ENCODE measurements at places on chromosomes 7 and 10.

GRCh38 chr10:68202960-68203353 lies 29.0 kb downstream of the ATOH7 start:
- no peaks in the 10 kb centered on the region for H3K27me3 ChIP-seq
- no peaks in the 10 kb centered on the region for H3K4me1 ChIP-seq
- H3K27ac ChIP-seq = no peak overlapping the region
- H3K4me3 ChIP-seq = no peak overlapping the region
- DNase-seq = no peak
- H3K36me3 ChIP-seq = no peaks in the 10 kb centered on the region

- no peaks in the 10 kb centered on the region for H3K4me1 ChIP-seq
- H3K4me3 ChIP-seq = no peak overlapping the region
- no peaks in the 10 kb centered on the region for H3K36me3 ChIP-seq
- no peaks in the 10 kb centered on the region for H3K27me3 ChIP-seq
These were observed 30.0 kb upstream of the TES start for GRCh38 chr7:116180302-116180701.

DNA sequence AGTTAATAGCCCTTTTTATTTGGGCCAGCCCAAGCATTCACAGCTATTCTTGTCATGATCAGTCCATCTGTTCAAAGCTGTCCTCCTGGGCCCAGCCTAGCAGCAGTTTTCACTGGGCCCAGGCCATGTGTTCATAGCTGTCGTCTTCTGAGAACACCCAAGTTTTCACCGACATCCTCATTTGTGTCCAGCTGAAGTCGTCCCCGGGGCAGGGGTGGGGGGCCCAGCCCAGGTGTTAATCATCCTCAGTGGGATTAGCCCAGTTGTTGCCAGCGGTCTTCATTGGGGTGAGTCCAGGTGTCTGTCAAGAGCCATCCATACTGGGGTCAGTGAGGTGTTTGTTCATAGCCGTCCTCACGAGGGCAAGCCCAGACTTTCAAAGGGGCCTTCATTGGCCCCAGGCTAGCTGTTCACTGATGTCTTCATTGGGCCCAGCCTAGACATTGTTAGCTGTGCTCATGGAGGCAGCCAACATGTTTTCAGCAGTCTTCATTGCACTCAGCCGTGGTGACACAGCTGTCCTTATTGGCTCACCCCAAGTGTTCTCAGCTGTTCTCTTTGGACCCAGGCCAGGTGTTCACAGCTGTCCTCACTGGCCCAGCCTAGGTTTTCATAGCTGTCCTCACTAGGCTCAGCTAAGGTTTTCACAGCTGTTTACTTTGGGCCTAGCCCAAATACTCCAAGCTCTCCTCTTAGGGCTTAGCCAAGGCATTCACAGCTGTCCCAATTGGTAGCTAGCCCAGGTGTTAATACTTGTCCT lies 10.0 kb downstream of the FRG2B start:
- H3K27ac ChIP-seq = no peak overlapping the region
- no peak overlapping the region for H3K4me3 ChIP-seq
- no peak for DNase-seq
- H3K36me3 ChIP-seq = no peaks in the 10 kb centered on the region
- no peaks in the 10 kb centered on the region for H3K27me3 ChIP-seq

GRCh38 chr10:109866168-109866994 lies 56.9 kb downstream of the XPNPEP1 start:
- no peaks in the 10 kb centered on the region for H3K4me1 ChIP-seq
- H3K36me3 ChIP-seq = 0 out of 2 replicates have a peak, but pooled peaks cover 6% of the 10 kb centered on the region
- no peak overlapping the region for H3K27ac ChIP-seq
- no peak for DNase-seq

DNA sequence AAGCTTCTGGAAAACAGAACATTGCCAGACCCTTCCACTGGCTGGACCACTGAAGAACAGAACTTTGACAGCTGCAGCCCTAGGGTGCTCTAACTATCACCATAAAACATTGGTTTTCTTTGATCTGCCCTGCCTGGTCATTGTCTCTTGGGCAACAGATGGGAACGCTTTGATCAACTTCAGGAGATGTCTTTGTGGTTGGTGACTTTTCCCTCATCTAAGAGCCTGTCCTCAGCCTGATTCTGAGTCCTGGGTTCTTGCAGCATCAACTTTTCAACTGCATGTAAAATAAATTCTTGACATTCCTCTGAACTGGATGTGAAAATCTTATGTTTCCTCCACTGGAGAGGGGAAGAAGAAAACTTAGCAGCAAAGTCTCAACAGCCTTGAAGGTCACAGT lies 53.1 kb upstream of the ZNRF2 start:
- H3K36me3 ChIP-seq = no peaks in the 10 kb centered on the region
- no peaks in the 10 kb centered on the region for H3K27me3 ChIP-seq
- no peak for DNase-seq
- no peak overlapping the region for H3K4me3 ChIP-seq
- H3K4me1 ChIP-seq = no peaks in the 10 kb centered on the region

DNA sequence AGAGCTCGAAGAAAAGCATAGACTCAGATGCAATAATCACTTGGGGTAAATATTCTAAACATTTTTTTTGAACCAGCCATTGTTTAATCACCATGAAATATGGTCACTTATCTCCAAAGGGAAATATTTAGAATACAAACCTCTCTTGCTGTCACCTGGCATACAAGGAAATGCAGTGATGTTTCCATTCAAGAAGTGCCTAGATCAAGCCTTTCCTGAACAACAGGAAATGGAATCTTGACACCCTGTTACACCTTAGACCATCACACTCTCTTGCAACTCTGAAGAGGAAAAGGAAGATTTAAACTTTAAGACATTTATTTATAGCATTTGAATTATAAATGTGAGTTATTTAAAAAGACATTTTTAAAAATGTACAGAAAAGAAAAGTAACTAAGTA lies 263.0 kb upstream of the BMPER start:
- no peaks in the 10 kb centered on the region for H3K27me3 ChIP-seq
- DNase-seq = no peak
- H3K27ac ChIP-seq = no peak overlapping the region
- H3K4me1 ChIP-seq = no peaks in the 10 kb centered on the region

DNA sequence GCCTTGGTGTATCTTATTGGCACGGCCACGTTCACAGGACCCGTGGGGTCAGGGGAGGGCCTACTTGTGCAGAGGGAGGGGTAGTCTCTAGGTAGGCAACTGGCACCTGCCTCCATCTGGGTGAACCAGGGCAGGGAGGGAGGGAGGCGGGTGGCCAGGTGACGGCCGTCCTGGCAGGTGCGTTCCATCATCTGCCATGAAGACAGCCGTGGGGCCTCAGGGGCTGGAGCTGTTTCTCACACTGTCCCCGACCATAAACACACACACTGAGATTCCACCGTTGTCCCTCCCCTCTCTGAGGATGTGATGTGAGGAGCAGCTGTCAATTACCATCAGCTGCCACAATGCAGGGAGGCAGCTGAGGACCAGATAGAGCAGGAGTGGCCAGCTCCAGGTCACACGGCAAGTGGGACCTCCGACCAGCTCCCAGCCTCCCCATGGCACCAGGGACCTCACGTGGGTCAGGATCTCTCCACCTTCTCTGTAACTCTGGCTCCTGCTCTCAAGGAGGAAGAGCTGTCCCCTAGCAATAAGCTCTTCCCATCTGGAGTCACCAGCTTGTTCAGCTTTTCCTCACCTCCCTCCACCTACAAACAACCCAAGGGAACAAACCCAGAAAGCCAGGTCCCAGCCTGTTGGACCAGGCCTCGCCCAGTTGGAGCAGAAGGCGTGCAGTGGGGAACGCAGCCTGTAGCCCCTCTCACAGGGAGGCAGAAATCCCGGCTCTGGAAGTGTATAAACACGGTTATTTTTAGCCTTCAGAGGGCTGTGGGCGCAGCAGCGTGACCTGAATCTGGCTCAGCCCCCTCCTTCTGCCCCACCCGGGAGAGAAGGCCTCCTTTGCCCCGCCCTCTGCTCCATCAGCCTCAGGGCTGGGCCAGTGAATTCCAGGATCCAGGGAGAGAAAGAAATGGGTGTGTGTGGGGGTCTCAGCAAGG lies 33.1 kb downstream of the ZMIZ1 start:
- H3K4me3 ChIP-seq = no peak overlapping the region
- H3K27ac ChIP-seq = no peak overlapping the region
- H3K27me3 ChIP-seq = no peaks in the 10 kb centered on the region
- peaks cover 10% of the 10 kb centered on the region for H3K4me1 ChIP-seq

DNA sequence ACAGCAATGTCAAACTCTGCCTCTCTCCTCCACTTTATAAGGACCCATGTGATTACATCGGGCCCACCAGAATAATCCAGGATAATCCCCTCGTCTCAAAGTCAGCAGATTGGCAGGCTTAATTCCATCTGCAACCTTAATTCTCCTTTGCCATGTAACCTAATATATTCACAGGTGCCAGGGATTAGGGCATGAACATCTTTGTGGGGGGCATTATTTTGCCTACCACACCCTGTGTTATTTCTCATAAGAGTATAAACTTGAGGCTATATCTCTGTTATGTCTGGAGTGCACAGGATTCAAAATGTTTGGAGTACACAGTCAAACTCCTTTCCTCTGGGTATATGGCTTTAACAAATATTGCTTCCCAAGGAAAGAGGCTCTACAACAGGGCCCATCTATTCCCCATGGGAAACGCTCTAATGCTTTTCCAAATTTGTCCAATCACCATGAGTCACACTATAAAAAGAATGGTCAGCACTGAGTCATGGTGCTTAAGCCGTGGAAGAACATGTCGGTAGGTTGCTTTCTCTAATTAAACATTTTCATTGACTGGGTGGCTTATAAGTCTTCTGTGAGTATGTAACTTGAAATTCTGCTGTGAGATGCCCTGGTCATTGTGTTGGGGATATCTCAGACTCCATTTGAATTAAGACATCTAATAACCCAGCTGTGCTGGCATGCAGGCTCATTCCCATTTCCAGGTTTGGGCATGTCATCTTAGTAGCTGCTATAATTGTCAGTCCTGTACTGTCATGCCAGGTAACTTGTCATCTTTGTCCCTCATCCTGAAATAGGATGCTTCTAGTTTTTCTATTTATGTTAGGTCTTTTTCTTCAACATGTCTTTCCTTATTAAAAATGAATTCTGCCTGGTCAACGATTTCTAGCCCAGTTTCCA lies 11.5 kb upstream of the AKR1B10 start:
- peak; percentile 13 for DNase-seq
- peaks cover 3% of the 10 kb centered on the region for H3K27me3 ChIP-seq
- no peaks in the 10 kb centered on the region for H3K36me3 ChIP-seq
- no peak overlapping the region for H3K4me3 ChIP-seq
- H3K27ac ChIP-seq = no peak overlapping the region
- H3K4me1 ChIP-seq = no peaks in the 10 kb centered on the region

- no peak overlapping the region for H3K27ac ChIP-seq
- H3K4me3 ChIP-seq = no peak overlapping the region
- H3K36me3 ChIP-seq = no peaks in the 10 kb centered on the region
- DNase-seq = no peak
These were observed 292.4 kb downstream of the GATA3 start for GRCh38 chr10:8346861-8347260.

DNA sequence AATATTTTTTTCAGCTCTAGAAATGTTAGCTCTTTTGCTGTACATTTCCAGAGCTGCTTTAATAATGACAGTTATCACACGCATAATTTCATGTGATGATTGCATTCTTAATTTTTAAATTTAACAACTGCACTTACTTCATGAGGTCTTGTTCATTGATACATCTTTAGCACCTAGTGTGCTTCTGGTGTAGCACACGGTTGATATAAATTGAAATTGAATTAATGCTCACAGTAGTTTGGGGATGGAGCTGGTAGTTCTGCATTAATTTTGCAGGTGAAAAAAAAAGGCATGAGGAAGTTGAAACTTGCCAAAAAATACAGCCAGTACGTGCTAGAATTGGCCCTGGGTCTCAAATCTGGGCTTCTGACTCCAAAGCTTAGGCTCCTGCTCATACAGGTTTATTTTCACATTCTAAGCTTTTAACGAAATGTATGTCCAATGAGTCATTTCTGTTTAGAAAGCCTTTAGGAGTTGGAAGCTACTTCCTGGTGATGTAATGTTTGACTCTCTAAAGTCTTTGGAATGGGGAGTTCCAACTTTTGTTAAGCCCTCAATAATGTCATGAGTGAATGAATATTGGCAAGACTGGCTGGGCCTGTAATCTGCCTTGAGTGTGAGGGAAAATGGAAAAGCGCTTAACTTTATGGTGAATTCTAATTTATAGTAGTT lies 62.5 kb downstream of the DAGLB start:
- H3K4me1 ChIP-seq = peaks cover 5% of the 10 kb centered on the region
- no peaks in the 10 kb centered on the region for H3K36me3 ChIP-seq
- no peaks in the 10 kb centered on the region for H3K27me3 ChIP-seq
- H3K27ac ChIP-seq = no peak overlapping the region
- no peak for DNase-seq

DNA sequence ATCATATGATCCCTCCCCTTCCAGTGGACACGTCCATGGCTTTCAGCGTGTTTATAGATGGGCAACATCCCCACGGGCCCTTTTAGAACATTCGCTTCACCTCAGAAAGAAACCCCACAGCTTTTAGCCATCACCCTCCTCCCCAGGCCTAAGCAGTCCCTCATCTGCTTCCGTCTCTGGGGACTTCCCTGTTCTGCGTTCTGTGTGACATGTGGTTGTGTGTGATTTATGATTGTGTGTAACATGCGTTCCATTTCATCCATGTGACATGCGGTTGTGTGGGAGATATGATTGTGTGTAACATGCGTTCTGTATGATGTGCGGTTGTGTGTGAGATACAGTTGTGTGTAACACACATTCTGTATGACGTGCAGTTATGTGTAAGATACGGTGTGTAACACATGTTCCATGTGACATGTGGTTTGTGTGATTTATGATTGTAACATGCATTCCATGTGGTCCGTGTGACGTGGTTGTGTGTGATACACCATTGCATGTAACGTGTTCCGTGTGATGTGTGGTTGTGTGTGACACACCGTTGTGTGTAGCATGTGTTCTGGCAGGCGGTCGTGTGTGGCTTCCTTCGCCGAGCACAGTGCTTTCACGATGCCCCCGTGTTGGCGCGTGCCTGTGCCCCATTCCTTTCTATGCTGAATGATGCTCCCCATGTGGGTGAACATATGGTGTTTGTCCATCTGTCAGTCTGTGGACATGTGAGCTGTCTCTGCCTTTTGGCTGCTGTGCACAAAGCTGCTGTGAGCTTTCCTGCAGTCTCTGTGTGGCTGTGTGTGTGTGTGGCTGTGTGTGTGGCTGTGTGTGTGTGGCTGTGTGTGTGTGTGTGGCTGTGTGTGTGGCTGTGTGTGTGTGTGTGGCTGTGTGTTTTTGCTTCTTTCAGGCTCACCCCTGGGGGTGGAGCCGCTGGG lies 26.2 kb downstream of the PWWP2B start:
- 0 out of 2 replicates have a peak overlapping the region, but pooled peaks have one; percentile 19 for H3K27ac ChIP-seq
- H3K4me1 ChIP-seq = peaks cover 32% of the 10 kb centered on the region
- H3K36me3 ChIP-seq = no peaks in the 10 kb centered on the region
- H3K27me3 ChIP-seq = no peaks in the 10 kb centered on the region
- DNase-seq = no peak

- H3K4me1 ChIP-seq = no peaks in the 10 kb centered on the region
- H3K27ac ChIP-seq = no peak overlapping the region
- no peak for DNase-seq
- H3K36me3 ChIP-seq = no peaks in the 10 kb centered on the region
- no peaks in the 10 kb centered on the region for H3K27me3 ChIP-seq
- H3K4me3 ChIP-seq = no peak overlapping the region
These were observed 20.4 kb upstream of the TBRG4 start for GRCh38 chr7:45131891-45132290.

- DNase-seq = no peak
- H3K27me3 ChIP-seq = no peaks in the 10 kb centered on the region
- H3K4me1 ChIP-seq = 0 out of 2 replicates have a peak, but pooled peaks cover 6% of the 10 kb centered on the region
- H3K27ac ChIP-seq = no peak overlapping the region
- H3K4me3 ChIP-seq = no peak overlapping the region
- H3K36me3 ChIP-seq = no peaks in the 10 kb centered on the region
These were observed 46.6 kb upstream of the FXYD4 start for GRCh38 chr10:43324876-43325275.
